ENCODE measurements at places on chromosomes 16 and 17. TPM values are rescaled to one million over a fixed set of nuclear protein-coding genes. Genes with fewer than 3 reads are reported as not detected.

Gene RNF157
- 45.9 TPM for total RNA-seq

- no peaks in the 10 kb centered on the region for H3K27me3 ChIP-seq
- no peak for DNase-seq
- peaks cover 11% of the 10 kb centered on the region for H3K36me3 ChIP-seq
- H3K4me3 ChIP-seq, result no peak overlapping the region
- peaks cover 5% of the 10 kb centered on the region for H3K4me1 ChIP-seq
These were observed 7.8 kb downstream of the CBX1 start for GRCh38 chr17:48093341-48094045.

DNA sequence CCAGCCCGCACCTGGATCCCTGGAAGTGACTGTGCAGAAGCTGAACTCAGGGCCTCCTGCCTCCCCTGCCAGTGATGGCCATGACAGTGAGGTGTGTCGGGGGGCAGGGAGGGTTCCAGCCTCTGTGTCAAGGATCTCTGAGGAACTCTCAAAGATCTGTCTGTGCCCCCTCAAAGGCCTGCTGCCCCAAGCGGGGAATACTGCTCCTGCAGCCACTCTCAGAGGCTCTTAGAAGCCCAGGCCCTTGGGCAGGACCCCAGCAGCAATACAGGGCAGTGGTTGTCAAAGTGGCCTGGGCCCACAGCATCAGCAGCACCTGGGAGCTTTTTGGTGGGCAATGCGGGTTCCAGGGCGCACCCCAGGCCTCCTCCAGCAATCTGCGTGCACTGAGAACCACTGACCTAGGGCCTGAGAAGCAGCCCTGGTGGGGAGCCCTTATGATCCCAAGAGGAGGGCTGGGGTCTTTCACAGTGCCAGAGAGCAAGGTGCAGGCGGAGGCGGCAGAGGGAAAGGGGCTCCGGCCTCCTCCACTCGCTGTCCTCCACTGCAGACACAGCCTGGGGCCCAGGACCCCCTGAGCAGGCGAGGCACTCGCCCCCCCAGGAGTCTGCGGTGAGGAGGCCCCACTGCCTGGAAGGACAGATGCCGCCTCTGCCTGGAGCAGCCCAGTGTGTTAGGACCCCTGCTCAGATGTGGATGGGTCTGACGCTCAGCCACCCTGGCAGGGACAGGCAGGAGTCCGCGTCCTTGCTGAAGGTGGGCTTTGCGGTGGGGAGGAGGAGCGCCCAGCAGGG, 42.1 kb downstream of the ENGASE start:
- H3K4me3 ChIP-seq, result no peak overlapping the region
- H3K27ac ChIP-seq, result no peak overlapping the region
- H3K36me3 ChIP-seq, result no peaks in the 10 kb centered on the region
- H3K4me1 ChIP-seq, result no peaks in the 10 kb centered on the region

DNA sequence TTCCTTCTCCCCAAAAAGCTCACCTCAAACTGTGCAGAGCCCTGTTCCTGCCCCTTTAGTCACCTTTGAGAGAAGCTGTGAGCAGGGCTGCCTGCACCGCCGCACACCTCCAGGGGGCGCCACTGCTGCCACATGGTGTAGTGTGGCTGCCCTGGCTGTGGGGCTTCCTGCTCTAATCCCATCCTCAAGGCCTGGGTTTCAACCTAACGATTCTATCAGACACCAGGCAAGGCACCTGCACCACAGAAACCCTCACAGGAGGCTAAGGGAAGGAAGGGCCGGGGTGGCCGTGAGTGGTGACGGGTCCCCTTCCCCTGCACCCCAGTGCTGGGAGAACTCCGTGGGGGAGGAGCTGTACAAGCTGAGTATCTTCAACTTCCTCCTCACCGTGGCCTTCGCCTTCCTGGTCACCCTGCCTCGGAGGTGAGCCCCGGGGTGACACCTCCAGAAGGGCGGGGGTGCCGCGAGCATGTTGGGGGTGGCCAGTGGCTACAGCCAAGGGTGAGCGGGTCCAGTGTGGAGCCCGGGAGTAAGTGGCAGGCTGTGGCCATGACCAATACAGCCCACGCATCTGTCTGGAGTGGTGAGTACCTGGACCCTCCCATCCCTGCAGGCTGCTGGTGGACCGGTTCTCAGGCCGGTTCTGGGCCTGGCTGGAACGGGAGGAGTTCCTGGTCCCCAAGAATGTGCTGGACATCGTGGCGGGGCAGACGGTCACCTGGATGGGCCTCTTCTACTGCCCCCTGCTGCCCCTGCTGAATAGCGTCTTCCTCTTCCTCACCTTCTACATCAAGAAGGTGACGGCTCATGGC, 7.0 kb downstream of the TMC8 start:
- no peak overlapping the region for H3K27ac ChIP-seq
- DNase-seq, result no peak
- peaks cover 2% of the 10 kb centered on the region for H3K4me1 ChIP-seq
- H3K4me3 ChIP-seq, result no peak overlapping the region
- no peaks in the 10 kb centered on the region for H3K36me3 ChIP-seq

DNA sequence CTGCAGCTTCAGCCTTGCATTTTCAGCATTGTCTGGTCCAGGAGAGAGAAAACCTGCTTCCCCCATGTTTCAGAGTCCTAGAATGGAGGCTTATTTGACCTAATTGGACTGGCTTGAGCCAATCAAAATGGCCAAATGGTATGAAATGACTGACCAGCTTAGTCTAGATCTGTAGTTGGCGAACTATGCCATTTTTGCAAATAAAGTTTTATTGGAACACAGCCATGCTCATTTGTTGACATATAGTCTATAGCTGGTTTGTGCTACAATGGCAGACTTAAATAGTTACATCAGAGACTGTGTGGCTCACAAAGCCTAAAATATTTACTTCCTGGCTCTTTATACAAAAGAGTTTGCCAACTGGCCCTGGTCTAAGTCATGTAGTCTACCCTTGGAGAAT, 180.8 kb downstream of the HS3ST3B1 start:
- no peak overlapping the region for H3K4me3 ChIP-seq
- H3K27me3 ChIP-seq, result no peaks in the 10 kb centered on the region
- no peak for DNase-seq
- no peaks in the 10 kb centered on the region for H3K36me3 ChIP-seq
